Cardiac atrium fibroblast (primary cell): ENCODE measurements at places on chromosomes 4 and X. TPM values are rescaled to one million over a fixed set of nuclear protein-coding genes. Genes with fewer than 3 reads are reported as not detected.

CSAG2 gene
- not detected in 2 replicates for total RNA-seq

IBSP gene
- not detected in 2 replicates for total RNA-seq

BMX gene
- total RNA-seq, result 2.9 and 4.4 TPM in 2 replicates

SPACA5 gene
- not detected in 2 replicates for total RNA-seq

MND1 gene
- 0.65 and 2.3 TPM in 2 replicates for total RNA-seq

MUC7 gene
- not detected in 2 replicates for total RNA-seq

CT45A8 gene
- total RNA-seq, result not detected in 2 replicates

CDX4 gene
- total RNA-seq, result not detected in 2 replicates

CDS1 gene
- total RNA-seq, result under 0.01 and 0.36 TPM in 2 replicates

SUPT20HL2 gene
- total RNA-seq, result not detected in 2 replicates

MAGEC3 gene
- total RNA-seq, result not detected in 2 replicates

MAPK10 gene
- 3.9 and 7.0 TPM in 2 replicates for total RNA-seq

GBA3 gene
- not detected in 2 replicates for total RNA-seq

TMEM154 gene
- total RNA-seq, result 1.8 and 7.4 TPM in 2 replicates

CD38 gene
- 0.16 TPM in 1 of 2 replicates, not detected in the other for total RNA-seq

ANKRD50 gene
- 28.3 and 43.4 TPM in 2 replicates for total RNA-seq

DCLK2 gene
- total RNA-seq, result 1.8 and 2.3 TPM in 2 replicates

LNX1 gene
- total RNA-seq, result 2.9 and 7.6 TPM in 2 replicates

ODAPH gene
- not detected in 2 replicates for total RNA-seq

GAGE12C gene
- not detected in 2 replicates for total RNA-seq

CT47B1 gene
- not detected in 2 replicates for total RNA-seq

HSFX2 gene
- total RNA-seq, result 0.16 TPM in 1 of 2 replicates, not detected in the other

RHOXF2B gene
- not detected in 2 replicates for total RNA-seq

RAB33A gene
- total RNA-seq, result 0.54 and 0.65 TPM in 2 replicates

REPS2 gene
- total RNA-seq, result 0.18 and 0.81 TPM in 2 replicates

NOX1 gene
- not detected in 2 replicates for total RNA-seq

CSAG1 gene
- not detected in 2 replicates for total RNA-seq

VCX2 gene
- total RNA-seq, result not detected in 2 replicates

HS3ST1 gene
- 1.5 and 1.8 TPM in 2 replicates for total RNA-seq

PDGFC gene
- total RNA-seq, result 22.2 and 24.7 TPM in 2 replicates

GUCY1B1 gene
- total RNA-seq, result 3.4 and 4.5 TPM in 2 replicates
